IMR-90 (cell line): ENCODE measurements at places on chromosomes 7 and 10. TPM values are rescaled to one million over a fixed set of nuclear protein-coding genes. Genes with fewer than 3 reads are reported as not detected.

DNA sequence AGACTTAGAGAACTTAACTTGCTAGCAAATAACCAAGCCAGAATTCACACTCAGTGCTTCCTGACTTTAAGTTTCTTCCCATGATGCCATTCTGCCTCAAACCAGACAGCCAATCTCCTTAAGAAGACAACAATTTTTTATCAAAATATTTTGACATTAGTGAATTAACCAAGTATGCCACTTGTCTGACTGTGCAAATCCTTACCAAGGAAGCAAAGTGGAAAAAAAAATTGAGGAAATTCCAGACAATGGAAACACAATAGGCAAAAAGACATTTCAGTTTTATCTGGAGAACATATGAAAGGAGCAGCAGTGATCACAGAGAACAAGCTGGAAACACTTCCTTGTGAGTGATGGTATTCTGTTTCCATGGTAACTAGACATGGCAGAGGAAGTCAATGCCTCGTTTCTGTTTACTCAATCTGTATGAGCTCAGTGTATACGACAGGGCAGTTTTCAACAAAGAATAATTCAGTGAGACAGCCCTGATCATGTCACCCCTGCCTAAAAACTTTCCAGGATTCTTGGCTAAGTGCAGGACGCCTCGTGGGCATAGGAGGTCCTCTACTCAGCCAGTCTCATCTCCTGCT, 114.2 kb downstream of the DYNC1I1 start:
- no peaks in the 10 kb centered on the region for H3K36me3 ChIP-seq
- no peaks in the 10 kb centered on the region for H3K27me3 ChIP-seq
- DNase-seq: peak; percentile 19
- H3K27ac ChIP-seq: no peak overlapping the region

GRCh38 chr7:71339924-71340323, 208.0 kb downstream of the GALNT17 start:
- DNase-seq: no peak
- H3K4me1 ChIP-seq: no peaks in the 10 kb centered on the region
- H3K36me3 ChIP-seq: no peaks in the 10 kb centered on the region
- H3K27ac ChIP-seq: no peak overlapping the region
- H3K4me3 ChIP-seq: no peak overlapping the region
- H3K27me3 ChIP-seq: no peaks in the 10 kb centered on the region

DNA sequence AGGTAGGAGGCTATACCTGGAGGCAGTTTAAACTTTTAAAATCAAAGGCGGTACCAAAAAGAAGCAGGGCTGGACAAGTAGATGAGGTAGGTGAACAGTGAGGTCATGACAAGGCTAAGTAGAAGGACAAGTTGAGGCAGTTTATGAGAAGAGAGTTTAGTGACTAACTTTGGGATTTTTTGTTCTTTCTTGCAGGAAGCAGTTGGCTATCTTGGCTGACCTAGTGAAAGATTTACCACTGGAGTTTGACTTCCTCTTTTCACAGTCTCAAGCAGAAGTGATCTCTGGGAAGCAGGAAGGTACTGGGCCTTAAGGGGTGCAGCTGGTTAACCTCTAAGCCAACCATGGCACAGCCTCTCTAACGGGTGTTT, 26.3 kb downstream of the ENTPD7 start:
- no peak overlapping the region for H3K4me3 ChIP-seq
- peaks cover 15% of the 10 kb centered on the region for H3K36me3 ChIP-seq
- no peaks in the 10 kb centered on the region for H3K27me3 ChIP-seq

DNA sequence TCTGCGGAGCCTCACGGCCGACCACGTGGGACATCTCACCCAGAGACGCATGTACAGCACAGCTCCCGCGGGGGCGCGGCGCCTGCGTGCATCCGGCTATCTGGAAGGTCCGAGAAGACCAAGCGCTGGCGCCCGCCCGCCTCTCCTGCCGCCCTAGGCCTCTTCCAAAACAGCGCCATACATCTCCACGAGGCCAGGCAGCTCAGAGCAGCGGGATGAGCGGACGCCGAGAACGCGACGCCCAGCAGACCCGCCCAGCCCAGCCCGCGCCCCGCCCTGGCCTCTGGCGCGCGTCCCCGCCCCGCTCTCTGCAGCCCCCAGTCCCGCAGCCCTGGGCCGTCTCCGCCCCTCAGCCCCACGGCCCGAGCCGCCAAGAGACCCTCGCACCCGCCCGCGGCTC, 20.3 kb upstream of the LANCL2 start:
- H3K4me3 ChIP-seq: no peak overlapping the region
- no peak overlapping the region for H3K27ac ChIP-seq
- no peaks in the 10 kb centered on the region for H3K36me3 ChIP-seq

Gene HK1
- 47.7 and 53.7 TPM in 2 replicates for polyA plus RNA-seq

Gene CPEB3
- 0.26 and 0.36 TPM in 2 replicates for polyA plus RNA-seq

DNA sequence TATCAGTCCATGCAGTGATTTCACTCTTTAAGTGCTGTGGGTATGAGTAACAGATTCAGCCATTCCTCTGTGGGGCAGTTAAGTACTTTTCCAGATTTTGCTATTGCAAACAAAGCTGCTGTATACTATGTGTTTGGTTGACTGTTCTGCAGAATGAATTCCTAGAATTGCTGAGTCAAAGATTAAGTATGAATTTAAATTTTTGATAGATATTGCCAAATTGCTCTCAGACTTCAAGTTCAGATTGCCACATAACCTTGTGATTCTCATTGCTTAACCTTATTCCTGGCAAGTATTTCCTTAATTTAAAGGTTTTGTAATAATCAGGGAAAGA, 21.6 kb upstream of the SAR1A start:
- H3K27ac ChIP-seq: no peak overlapping the region; the same call in 1 of the 2 replicates
- no peak overlapping the region for H3K4me3 ChIP-seq
- H3K36me3 ChIP-seq: no peaks in the 10 kb centered on the region
- no peaks in the 10 kb centered on the region for H3K27me3 ChIP-seq

- no peak overlapping the region for H3K27ac ChIP-seq
- no peaks in the 10 kb centered on the region for H3K4me1 ChIP-seq
- H3K27me3 ChIP-seq: peaks cover 39% of the 10 kb centered on the region
Observed at GRCh38 chr10:70763567-70763966, 21.6 kb downstream of the TBATA start.

Gene PRKG1
- 3.1 and 3.5 TPM in 2 replicates for polyA plus RNA-seq

Gene LRIT1
- not detected in 2 replicates for polyA plus RNA-seq

GRCh38 chr10:17237915-17238444, 9.9 kb downstream of the VIM start:
- H3K27ac ChIP-seq: no peak overlapping the region
- H3K27me3 ChIP-seq: no peaks in the 10 kb centered on the region
- peak; percentile 51 for DNase-seq

- no peak for DNase-seq
- H3K4me1 ChIP-seq: 0 out of 2 replicates have a peak, but pooled peaks cover 1% of the 10 kb centered on the region
- H3K4me3 ChIP-seq: no peak overlapping the region
- no peaks in the 10 kb centered on the region for H3K36me3 ChIP-seq
- H3K27ac ChIP-seq: no peak overlapping the region
- peaks cover 1% of the 10 kb centered on the region; the same call in 1 of the 2 replicates for H3K27me3 ChIP-seq
Observed at GRCh38 chr7:27064159-27064558, 31.6 kb downstream of the HOXA1 start.

DNA sequence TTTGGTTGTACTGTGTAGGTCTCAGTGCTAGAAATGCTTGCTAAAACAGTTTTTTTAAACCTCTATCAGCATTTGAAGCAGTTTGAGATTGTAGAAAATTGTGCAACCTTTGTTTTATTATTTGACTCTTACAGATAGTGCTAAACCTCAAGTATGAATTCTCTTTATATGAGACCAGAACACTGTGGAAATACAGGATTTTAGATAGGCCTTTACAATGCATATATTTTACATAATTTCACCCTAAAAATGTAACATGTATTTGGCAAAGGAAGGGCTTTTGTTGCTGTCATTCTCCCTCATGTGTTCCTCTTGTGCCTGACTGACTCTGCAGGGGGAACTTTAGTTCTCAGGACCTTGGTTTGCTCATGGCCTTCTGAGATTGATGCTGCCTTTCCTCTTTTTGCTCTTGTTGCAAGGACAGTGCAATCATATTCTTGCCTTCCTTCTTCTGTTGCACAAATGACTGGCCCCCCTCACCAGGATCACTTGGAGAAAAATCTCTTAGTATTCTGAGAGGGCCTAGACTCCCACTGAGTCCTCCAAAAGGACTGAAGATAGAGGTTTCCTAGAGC, 188.7 kb downstream of the PPP1R9A start:
- H3K27ac ChIP-seq: no peak overlapping the region
- H3K4me3 ChIP-seq: no peak overlapping the region
- no peaks in the 10 kb centered on the region for H3K36me3 ChIP-seq
- DNase-seq: no peak
- no peaks in the 10 kb centered on the region for H3K27me3 ChIP-seq
- H3K4me1 ChIP-seq: no peaks in the 10 kb centered on the region

- H3K36me3 ChIP-seq: no peaks in the 10 kb centered on the region
- no peak overlapping the region for H3K4me3 ChIP-seq
- no peak for DNase-seq
- H3K27me3 ChIP-seq: peaks cover 15% of the 10 kb centered on the region
- no peaks in the 10 kb centered on the region for H3K4me1 ChIP-seq
- H3K27ac ChIP-seq: no peak overlapping the region
Observed at GRCh38 chr10:113656896-113657295, 6.9 kb downstream of the NRAP start.

GRCh38 chr7:34558022-34558421, 100.0 kb upstream of the NPSR1 start:
- no peaks in the 10 kb centered on the region for H3K4me1 ChIP-seq
- H3K4me3 ChIP-seq: no peak overlapping the region
- H3K27ac ChIP-seq: no peak overlapping the region
- DNase-seq: no peak
- H3K27me3 ChIP-seq: no peaks in the 10 kb centered on the region

DNA sequence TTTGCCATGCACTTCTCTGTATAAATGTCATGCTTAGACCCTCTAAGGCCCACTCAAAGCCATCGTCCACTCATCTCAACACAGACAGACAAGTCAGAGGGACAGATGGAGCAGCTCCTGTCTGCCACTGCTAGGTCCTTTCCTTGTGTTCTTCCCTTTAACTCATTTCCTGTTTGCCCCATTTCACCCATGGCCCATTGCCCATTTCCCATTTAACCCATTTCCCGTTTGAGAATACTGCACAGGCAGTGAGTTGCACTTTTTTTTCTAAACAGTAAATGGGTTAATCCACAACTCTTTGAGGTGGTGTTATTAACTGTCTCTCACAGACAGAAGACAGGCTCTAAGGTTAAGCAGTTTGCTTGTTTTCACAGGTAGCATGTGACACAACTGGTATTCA, 179.3 kb downstream of the NPSR1 start:
- no peaks in the 10 kb centered on the region for H3K27me3 ChIP-seq
- H3K36me3 ChIP-seq: no peaks in the 10 kb centered on the region
- H3K4me3 ChIP-seq: no peak overlapping the region
- H3K27ac ChIP-seq: no peak overlapping the region
- no peaks in the 10 kb centered on the region for H3K4me1 ChIP-seq
- DNase-seq: no peak

- no peak overlapping the region for H3K4me3 ChIP-seq
- no peak for DNase-seq
- no peak overlapping the region for H3K27ac ChIP-seq
Observed at GRCh38 chr10:102554531-102554930, 50.8 kb downstream of the SUFU start.

DNA sequence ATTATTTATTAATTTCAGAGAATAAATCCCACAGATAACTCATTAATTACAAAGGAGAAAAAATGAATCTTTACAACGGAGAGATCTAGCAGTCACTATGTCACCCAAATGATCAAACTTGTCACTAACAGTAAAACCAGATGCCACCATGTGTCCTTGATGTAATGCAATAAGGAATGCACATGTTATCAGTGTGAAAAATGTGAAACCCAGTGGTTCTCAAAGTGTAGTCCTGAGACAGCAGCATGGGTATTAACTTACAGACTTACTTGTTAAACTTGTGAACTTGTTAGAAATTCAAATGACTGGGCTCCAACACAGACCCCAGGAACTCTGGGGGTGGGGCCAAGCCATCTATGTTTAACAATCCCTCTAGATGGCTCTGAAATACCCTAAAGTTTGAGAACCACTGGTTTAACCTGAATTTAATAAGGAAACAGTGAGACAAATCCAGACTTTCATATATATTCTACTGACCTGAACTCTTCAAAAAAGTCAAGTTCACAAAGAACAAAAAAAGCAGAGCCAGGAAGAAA, 77.4 kb downstream of the RNLS start:
- no peak for DNase-seq
- no peaks in the 10 kb centered on the region for H3K4me1 ChIP-seq
- H3K27me3 ChIP-seq: no peaks in the 10 kb centered on the region
- H3K4me3 ChIP-seq: no peak overlapping the region
- no peaks in the 10 kb centered on the region for H3K36me3 ChIP-seq

Gene NODAL
- polyA plus RNA-seq: not detected in 2 replicates

Gene PON3
- not detected in 2 replicates for polyA plus RNA-seq

DNA sequence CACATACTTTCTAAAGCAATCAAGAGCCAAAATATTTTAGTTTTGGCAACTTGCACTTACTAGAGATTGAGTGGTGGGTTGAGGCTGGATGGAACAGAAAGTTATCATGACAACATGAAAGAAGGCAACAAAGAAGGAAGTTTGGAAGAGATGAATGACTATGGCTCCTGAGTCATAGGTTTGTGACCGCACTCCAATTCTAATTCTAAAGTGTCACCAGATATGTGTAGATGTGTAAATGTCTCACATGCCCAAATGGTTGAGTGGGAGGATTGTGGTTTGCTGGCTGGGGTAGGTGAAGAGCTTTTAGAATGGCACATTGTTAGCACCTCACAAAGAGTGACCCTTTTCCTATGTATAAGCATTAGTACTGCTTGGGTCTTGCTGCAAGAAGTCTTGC, 20.2 kb downstream of the TAS2R16 start:
- H3K27ac ChIP-seq: no peak overlapping the region
- H3K4me3 ChIP-seq: no peak overlapping the region
- H3K4me1 ChIP-seq: no peaks in the 10 kb centered on the region
- DNase-seq: no peak

DNA sequence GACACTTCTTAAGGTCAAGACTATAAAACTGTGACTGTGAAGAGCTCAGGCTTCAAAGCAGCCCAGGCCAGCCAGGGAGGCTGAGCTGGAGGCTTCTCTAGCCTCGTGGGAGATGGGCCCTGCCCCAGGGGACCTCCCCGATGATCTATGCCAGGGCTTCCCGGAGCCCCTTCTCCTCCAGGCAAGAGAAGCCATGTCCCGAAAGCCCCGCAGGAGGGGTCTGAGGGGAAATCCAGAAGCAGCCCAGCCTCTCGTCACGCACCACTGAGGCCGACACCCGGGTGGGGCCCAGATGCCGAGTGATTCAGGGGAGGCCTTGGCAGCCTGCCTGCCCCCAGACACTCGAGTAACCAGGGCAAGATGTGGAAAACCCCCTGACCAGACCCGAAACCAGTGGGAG, 63.7 kb downstream of the PROSER2 start:
- DNase-seq: no peak
- no peak overlapping the region for H3K27ac ChIP-seq
- no peaks in the 10 kb centered on the region for H3K27me3 ChIP-seq
- no peaks in the 10 kb centered on the region for H3K36me3 ChIP-seq
- no peak overlapping the region for H3K4me3 ChIP-seq

- DNase-seq: no peak
- H3K27me3 ChIP-seq: no peaks in the 10 kb centered on the region
- H3K4me1 ChIP-seq: no peaks in the 10 kb centered on the region
- H3K36me3 ChIP-seq: no peaks in the 10 kb centered on the region
- H3K4me3 ChIP-seq: no peak overlapping the region
Observed at GRCh38 chr7:11516328-11516727, 315.7 kb downstream of the THSD7A start.

- no peaks in the 10 kb centered on the region for H3K4me1 ChIP-seq
- no peak overlapping the region for H3K4me3 ChIP-seq
- H3K27ac ChIP-seq: no peak overlapping the region
- no peaks in the 10 kb centered on the region for H3K36me3 ChIP-seq
Observed at GRCh38 chr7:70237831-70238575, 639.7 kb downstream of the AUTS2 start.
